Activated T-helper 2 cell treated with anti-CD3 and anti-CD28 coated beads, Interferon-gamma antibody, Interleukin-2, Interleukin-4, amounts not matched to agents 10 μg/mL and 5 μg/mL and 100 μg/mL, durations not matched to agents 14 hours and 24 hours and 36 hours (primary cell): ENCODE measurements at places on chromosomes 7 and 10.

- no peaks in the 10 kb centered on the region for H3K36me3 ChIP-seq
- DNase-seq, result no peak
- no peaks in the 10 kb centered on the region for H3K27me3 ChIP-seq
- H3K4me1 ChIP-seq, result no peaks in the 10 kb centered on the region
- no peak overlapping the region for H3K27ac ChIP-seq
- H3K4me3 ChIP-seq, result no peak overlapping the region
Observed at GRCh38 chr10:70523057-70523456, 44.5 kb downstream of the PALD1 start.

DNA sequence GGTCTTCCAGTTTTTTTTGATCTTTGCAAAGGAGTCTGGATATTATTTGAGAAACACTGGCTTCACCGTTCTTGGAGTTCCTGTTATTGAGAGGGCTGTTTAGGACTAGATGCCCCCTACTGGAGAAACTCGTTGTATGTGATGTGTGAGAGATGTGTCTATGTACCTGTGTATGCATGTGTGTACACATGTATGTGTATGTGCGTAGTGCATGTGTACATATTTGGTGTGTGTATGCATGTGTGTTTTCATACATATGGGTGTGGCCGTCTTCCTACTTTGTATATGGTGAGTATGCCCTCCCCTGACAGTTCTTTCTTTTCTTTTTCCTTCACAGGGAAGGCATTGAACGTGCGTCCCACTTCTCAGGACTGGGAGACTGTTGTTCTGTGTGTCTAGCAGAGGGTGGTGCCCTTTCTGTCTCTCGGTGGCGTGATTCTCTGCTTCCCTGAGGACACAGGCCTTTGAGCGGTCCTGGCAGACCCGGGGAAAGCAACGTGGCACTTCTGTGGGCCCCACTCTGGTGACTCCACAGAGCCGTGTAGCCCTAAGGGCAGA lies 3.0 kb upstream of the CALHM3 start:
- no peak for DNase-seq
- H3K27ac ChIP-seq, result no peak overlapping the region
- peaks cover 14% of the 10 kb centered on the region for H3K4me1 ChIP-seq
- no peak overlapping the region for H3K4me3 ChIP-seq

GRCh38 chr7:29510028-29510427 lies 53.6 kb upstream of the PRR15 start:
- H3K27ac ChIP-seq, result no peak overlapping the region
- no peaks in the 10 kb centered on the region for H3K27me3 ChIP-seq
- no peak overlapping the region for H3K4me3 ChIP-seq
- no peak for DNase-seq
- no peaks in the 10 kb centered on the region for H3K36me3 ChIP-seq
- H3K4me1 ChIP-seq, result no peaks in the 10 kb centered on the region

DNA sequence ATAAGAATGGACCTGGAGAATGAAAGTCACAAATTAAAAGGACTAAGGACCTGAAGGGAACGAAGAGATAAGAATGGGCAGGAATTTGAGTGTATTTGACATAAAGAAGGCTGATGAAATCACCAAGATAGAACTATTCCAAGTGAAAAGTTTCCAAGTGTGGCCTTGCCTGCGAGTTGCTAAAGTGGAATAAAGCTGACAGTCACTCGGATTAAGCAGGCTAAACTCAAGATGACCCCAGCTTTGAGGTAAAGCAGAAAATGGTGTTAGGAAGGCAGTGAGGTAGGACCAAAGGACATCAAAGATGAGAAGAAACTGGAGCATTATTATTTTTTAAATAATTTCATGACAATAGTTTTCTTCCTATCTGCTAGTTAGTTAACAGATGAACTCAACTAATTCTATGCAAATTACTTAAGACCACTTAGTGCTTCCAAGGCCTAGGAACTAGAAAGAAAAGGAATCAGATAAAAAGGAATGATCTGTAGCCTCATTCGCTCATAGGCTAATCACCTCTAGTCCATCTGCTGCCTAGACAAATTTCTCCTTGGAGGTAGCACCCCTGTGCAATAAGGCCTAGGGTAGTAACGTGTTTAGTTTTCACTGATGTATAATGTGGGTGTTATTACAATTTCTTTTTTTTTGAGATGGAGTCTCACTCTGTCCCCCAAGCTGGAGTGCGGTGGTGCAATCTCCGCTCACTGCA lies 34.5 kb downstream of the EZH2 start:
- no peaks in the 10 kb centered on the region for H3K27me3 ChIP-seq
- H3K27ac ChIP-seq, result peak overlapping the region; percentile 31
- H3K36me3 ChIP-seq, result peaks cover 15% of the 10 kb centered on the region
- H3K4me3 ChIP-seq, result no peak overlapping the region
- peaks cover 61% of the 10 kb centered on the region for H3K4me1 ChIP-seq
- DNase-seq, result no peak

DNA sequence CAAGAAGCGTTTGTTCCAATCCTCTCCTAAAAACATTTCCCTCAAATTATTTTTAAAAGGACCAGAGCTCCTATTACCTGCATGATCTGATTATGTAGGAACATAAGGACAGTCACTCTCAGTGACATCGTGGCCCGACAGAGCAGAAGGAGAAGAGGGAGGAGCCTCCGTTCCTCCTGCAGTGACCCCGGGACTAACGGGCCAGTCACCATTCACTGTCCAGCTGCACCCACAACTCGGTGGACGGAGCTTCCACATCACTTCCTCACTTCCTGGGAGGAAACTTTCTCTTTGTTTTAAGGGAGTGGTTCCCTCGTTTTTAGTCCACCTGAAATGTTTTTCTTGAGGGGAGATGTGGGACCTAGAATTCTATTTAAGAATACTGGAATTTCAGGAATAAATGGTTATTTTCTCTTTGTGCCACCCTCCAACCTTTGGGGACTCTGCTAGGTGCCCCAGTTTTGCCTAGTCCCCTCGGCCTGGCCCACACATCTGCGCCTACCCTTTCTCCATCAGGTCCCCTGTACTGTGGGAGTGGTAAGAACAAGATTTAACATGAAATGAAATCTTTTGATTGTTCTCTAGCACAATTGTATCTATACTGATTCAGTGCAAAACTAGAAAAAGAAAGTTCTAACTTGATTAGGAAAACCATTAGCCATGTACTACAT lies 173.5 kb upstream of the RNF32 start:
- H3K4me1 ChIP-seq, result no peaks in the 10 kb centered on the region
- no peaks in the 10 kb centered on the region for H3K36me3 ChIP-seq
- no peak overlapping the region for H3K27ac ChIP-seq
- no peak overlapping the region for H3K4me3 ChIP-seq
- peaks cover 15% of the 10 kb centered on the region for H3K27me3 ChIP-seq

DNA sequence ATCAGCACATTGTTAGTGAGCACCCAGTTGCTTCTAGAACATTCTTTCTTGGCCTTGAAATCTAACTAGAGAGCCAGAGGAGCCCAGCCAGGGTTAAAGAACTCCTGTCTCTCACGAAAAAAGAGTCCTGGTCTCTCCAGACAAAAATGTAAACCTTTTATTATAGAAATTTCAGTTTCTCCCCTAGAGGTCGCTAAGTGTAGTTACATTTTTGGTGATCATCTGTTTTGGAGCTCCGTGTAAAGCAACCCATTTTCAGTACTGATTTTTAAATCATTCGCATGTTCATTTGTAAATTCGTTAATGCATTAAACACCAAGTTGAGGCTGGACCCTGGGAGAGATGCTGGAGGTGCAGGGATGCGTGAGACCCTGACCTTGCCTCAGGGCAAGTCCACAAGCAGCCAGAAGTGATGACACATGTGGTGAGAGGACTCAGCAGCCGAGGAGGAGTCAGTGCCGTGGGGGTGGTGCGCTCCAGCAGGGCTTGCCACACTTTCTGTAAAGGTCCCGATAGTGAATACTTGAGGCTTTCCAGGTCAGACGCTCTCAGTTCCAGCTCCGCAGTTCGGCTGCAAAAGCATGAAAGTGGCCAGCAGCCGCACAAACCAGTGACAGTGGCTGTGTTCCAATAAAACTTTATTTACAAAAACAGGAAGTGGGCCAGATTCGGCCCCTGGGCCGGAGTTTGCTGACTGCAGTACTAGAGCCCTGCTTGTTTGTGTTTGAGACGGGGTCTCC lies 578.6 kb upstream of the FOXK1 start:
- no peak overlapping the region for H3K27ac ChIP-seq
- H3K4me1 ChIP-seq, result peaks cover 1% of the 10 kb centered on the region
- no peaks in the 10 kb centered on the region for H3K36me3 ChIP-seq
- no peaks in the 10 kb centered on the region for H3K27me3 ChIP-seq
- no peak overlapping the region for H3K4me3 ChIP-seq
- no peak for DNase-seq

- H3K4me3 ChIP-seq, result peak overlapping the region; percentile 26
- H3K36me3 ChIP-seq, result peaks cover 30% of the 10 kb centered on the region
- no peak for DNase-seq
- H3K27me3 ChIP-seq, result no peaks in the 10 kb centered on the region
- peak overlapping the region; percentile 88 for H3K27ac ChIP-seq
Observed at GRCh38 chr10:75034714-75035258, 76.7 kb upstream of the SAMD8 start.

GRCh38 chr7:67773081-67773480 lies 776.4 kb downstream of the TYW1 start:
- H3K27me3 ChIP-seq, result no peaks in the 10 kb centered on the region
- H3K36me3 ChIP-seq, result no peaks in the 10 kb centered on the region
- H3K27ac ChIP-seq, result no peak overlapping the region
- no peak for DNase-seq

- no peaks in the 10 kb centered on the region for H3K36me3 ChIP-seq
- H3K27ac ChIP-seq, result no peak overlapping the region
- H3K27me3 ChIP-seq, result peaks cover 6% of the 10 kb centered on the region
- H3K4me3 ChIP-seq, result no peak overlapping the region
Observed at GRCh38 chr7:51007551-51008505, 225.1 kb upstream of the GRB10 start.

DNA sequence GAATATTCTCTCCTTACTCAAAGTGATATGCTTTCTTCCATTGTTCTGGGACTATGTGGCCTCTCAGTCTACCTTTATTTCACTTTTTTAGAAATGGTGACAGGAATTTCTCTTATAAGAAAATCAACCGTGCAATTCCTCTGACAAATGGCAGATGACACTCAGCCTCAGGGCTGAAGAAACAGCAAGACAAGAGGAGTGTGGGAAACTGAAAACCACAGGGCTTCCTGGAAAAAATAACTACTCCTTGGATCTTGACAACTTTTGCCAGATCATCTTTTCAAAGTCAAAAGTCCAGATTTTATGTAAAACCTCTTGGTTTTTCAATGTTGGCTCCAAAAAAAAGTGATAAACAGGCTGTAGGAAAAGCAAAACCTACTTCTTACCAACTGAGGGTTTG lies 121.5 kb downstream of the TYW1B start:
- no peak overlapping the region for H3K27ac ChIP-seq
- no peaks in the 10 kb centered on the region for H3K27me3 ChIP-seq
- H3K36me3 ChIP-seq, result peaks cover 21% of the 10 kb centered on the region
- DNase-seq, result no peak
- no peaks in the 10 kb centered on the region for H3K4me1 ChIP-seq

GRCh38 chr7:29879609-29880008 lies 73.3 kb downstream of the WIPF3 start:
- H3K36me3 ChIP-seq, result no peaks in the 10 kb centered on the region
- no peak overlapping the region for H3K4me3 ChIP-seq
- no peaks in the 10 kb centered on the region for H3K4me1 ChIP-seq
- H3K27ac ChIP-seq, result no peak overlapping the region

GRCh38 chr10:75049316-75050148 lies 61.9 kb upstream of the SAMD8 start:
- no peaks in the 10 kb centered on the region for H3K36me3 ChIP-seq
- H3K4me1 ChIP-seq, result peaks cover 8% of the 10 kb centered on the region
- no peak overlapping the region for H3K4me3 ChIP-seq
- H3K27me3 ChIP-seq, result no peaks in the 10 kb centered on the region
- H3K27ac ChIP-seq, result no peak overlapping the region

- no peaks in the 10 kb centered on the region for H3K36me3 ChIP-seq
- DNase-seq, result no peak
- no peaks in the 10 kb centered on the region for H3K27me3 ChIP-seq
- H3K4me1 ChIP-seq, result peaks cover 5% of the 10 kb centered on the region
- H3K27ac ChIP-seq, result no peak overlapping the region
Observed at GRCh38 chr10:60446851-60447250, 57.2 kb upstream of the ANK3 start.

- no peaks in the 10 kb centered on the region for H3K27me3 ChIP-seq
- DNase-seq, result no peak
- no peak overlapping the region for H3K4me3 ChIP-seq
- no peak overlapping the region for H3K27ac ChIP-seq
- peaks cover 32% of the 10 kb centered on the region for H3K36me3 ChIP-seq
- peaks cover 51% of the 10 kb centered on the region for H3K4me1 ChIP-seq
Observed at GRCh38 chr10:104304927-104305326, 33.3 kb downstream of the ITPRIP start.

DNA sequence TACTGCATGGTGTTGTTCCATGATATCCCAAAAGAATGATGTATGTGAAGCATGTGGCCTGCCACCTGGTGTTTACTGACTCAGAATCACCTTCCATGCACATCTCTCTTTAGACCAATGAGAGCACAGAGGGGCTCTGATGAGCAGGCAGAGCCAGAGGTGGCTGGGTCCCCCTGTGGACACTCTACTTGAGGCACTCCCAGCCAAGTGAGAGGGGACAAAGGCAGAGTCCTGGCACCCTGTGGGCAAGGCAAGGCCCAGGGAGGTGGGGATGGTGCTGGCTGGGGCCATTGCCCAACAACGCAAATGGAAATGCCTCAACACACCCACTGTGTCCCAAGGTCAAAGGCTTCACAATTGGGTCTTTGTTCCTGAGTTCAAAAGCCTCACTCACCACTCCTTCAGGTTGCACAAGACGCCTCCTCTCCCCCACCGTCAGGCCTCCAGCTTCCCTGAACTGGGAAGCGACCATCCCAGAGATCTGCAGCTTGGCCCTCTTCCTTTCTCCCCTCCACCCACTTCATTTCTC lies 164.6 kb downstream of the NEURL1 start:
- no peak overlapping the region for H3K4me3 ChIP-seq
- H3K4me1 ChIP-seq, result peaks cover 9% of the 10 kb centered on the region
- DNase-seq, result no peak

- no peaks in the 10 kb centered on the region for H3K36me3 ChIP-seq
- peaks cover 28% of the 10 kb centered on the region for H3K27me3 ChIP-seq
- H3K4me3 ChIP-seq, result no peak overlapping the region
- no peak for DNase-seq
- H3K27ac ChIP-seq, result no peak overlapping the region
Observed at GRCh38 chr10:14399641-14400040, 68.9 kb upstream of the FRMD4A start.

DNA sequence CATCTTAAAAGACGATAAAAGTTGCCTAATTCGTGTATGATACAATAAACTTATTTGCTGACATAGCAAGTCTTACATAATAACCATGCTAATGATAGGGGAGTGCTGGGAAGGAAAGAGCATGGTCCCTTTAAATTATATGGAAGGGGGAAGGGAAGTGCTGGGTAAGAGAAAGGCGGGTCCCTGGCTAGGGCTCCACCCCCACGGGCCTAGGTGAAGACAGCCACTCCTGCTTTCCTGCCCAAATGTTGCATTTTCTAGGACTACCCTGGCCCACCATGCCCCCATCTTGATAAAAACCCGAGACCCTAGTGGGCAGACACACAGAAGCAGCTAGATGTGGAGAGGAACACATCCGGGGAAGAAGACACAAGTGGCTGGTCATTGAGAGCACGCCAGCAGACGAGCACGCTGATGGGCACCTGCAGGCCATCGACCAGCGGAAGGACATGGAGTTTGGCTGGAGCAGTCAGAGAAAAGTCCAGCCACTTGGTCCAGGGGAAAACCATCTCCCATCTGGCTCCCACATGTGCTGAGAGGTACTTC lies 328.7 kb downstream of the ARL4A start:
- no peaks in the 10 kb centered on the region for H3K36me3 ChIP-seq
- H3K4me1 ChIP-seq, result no peaks in the 10 kb centered on the region
- peaks cover 2% of the 10 kb centered on the region for H3K27me3 ChIP-seq
- no peak for DNase-seq
- H3K27ac ChIP-seq, result no peak overlapping the region

GRCh38 chr7:127396184-127396583 lies 3.7 kb upstream of the ZNF800 start:
- no peak overlapping the region for H3K4me3 ChIP-seq
- no peak for DNase-seq
